Activated naive CD4-positive, alpha-beta T cell treated with anti-CD3 and anti-CD28 coated beads, Interleukin-2, amount 50 U/mL, for 72 hours (primary cell): ENCODE measurements at places on chromosomes 11 and 22.

DNA sequence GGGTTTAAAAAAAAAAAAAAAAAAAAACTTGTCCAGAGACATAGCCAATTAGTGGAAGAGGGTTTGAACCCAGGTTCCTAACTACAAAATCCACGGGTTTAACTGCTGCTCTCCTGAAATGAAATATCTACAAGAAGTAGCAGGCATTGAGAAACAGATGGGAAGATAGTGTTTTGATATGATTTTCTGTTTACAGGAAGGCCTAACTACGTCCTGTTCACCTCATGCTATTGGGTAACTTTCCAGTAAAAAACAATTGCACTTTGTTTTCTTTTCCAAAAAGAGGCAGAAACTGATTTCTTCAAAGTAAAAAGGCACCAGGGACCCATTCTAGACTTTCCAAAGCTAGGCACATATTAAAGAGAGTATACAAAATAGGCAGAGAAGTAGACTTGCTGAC, 5.9 kb upstream of the C11orf91 start:
- no peak for DNase-seq

GRCh38 chr11:55661901-55662300, at the start of gene OR4C6:
Gene OR4C6, plus strand, starts transcription at chr11:55662201. Its CDS starts 2,966 bp downstream, at chr11:55665167.
- no peak for DNase-seq

DNA sequence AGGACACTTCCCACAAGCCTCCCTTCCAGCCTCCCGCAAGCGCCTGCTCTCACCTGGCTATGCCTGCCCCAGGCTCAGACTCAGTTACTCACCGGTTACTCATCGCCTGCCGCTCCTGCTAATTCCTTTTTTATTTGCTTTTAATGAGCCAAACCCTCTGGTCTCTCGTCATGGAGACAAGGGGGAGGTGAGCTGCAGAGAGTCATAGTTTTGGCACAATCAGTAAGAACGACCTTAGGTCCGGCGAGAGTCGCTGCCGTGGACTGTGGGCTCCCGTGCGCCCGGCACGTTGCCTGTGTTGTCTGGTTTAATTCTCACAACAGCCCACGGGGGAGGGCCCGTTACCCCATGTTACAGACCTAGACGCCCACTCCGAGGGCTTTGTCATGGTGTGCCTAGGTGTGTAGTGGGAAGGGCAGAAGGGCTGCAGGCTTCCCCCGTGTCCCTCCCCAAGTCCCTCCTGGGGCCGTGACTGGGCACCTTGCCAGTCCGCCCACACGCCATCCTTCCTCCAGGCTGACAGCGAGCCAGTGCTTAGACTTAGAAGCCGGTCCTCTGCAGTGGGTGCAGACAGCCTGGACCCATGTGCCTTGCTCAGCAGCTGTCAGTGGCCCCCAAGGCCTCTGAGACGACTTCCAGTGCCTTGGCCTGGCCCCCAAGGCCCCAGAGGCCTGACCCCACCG, 42.2 kb downstream of the WNT7B start:
- DNase-seq: no peak

DNA sequence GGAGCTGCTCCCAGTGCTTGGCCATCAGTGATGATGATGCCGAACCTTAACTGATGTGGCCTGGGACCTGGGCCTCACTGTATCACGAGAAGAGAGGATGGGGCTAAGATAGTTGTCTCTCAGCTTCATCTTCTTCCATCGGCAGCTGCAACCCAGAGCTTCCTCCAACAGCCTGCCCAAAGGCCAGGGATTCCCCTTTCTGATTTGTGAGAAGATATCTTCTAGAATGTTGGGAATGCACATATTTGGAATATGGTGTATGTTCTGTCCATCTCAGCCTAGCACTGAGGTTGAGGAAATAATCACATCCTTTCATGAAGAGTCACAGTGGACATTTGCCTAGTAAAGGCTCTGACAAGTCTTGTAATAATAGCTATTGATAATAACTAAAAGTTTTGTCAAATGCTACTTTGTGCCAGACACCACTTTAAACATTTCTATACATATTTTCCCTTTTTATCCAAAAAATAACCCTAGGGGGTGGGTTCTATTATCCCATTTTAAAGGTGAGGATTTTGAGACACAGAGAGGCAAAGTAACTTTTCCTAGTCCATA, 73.1 kb downstream of the COMMD9 start:
- no peak for DNase-seq

DNA sequence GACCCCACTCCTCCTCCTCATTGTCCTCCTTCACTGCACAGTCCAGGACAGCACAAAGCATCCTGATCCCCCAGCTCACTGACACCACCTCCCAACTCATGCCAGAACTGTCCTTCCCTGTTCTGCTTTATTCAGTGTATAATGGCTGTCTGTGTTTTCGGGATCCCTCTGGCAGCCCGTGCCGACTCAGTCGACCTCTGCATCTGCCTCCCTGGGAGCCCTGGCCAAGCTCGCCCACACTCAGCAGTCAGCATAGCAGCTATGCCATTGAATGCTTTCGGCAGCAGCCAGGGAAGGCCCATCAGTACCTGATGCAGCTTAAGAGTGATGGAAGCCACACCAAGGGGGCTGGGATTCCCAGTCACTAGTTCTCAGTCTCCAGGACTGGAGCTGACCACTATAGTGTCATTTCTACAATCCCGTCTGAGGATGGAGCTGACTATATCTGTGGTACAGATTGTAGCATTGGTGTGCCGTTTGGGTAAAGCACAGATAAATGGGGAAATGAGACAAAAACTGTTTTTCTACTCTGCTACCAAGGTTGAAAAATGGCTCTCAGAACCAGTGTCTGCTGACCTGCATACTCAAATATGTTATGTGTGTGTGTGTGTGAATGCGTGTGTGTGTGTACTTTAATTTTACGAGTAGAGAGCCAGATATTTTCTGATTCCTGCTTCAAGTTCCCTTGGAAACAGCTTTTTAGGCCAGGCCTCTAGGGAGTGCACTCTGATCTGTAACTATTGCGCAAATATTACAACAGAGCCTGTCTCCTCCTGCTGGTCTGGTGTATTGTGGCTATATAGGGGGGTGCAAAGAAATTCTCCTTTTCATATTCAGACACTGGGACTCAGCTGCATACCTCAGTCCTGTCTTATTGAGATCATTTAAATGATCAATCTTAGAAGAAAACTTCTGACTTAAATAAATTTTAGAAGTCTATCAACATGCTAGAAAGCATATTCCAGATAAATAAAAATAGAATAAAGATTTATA, 78.8 kb upstream of the TOP3B start:
- no peak for DNase-seq

GRCh38 chr11:3345736-3346135, 33.2 kb downstream of the ZNF195 start:
- no peak for DNase-seq

GRCh38 chr11:20004866-20005265, 155.4 kb downstream of the DBX1 start:
- DNase-seq: no peak

GRCh38 chr11:72250661-72251464, 6.9 kb upstream of the PHOX2A start:
- DNase-seq: no peak

DNA sequence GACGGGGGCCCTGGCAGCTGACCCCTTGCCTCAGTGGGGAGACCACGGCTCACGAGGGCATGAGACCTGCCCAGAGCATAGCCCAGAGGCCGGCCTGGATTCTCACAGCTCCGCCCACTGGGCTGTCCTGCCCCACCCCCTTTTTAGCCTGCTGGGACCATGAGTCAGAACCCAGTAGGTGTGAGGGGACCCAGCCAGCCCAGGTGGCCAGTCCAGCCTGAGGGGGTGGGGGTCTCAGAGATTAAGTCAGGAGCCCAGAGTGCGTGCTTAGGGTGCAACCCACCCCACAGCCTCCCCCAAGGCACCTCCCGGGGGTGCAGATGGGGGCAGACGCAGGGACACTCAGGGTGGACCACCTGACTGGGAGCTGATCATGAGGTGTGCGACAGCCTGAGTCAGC, 40.1 kb upstream of the PPARA start:
- DNase-seq: no peak

- no peak for DNase-seq
These were observed 133.8 kb downstream of the FAM181B start for GRCh38 chr11:82599836-82600235.

DNA sequence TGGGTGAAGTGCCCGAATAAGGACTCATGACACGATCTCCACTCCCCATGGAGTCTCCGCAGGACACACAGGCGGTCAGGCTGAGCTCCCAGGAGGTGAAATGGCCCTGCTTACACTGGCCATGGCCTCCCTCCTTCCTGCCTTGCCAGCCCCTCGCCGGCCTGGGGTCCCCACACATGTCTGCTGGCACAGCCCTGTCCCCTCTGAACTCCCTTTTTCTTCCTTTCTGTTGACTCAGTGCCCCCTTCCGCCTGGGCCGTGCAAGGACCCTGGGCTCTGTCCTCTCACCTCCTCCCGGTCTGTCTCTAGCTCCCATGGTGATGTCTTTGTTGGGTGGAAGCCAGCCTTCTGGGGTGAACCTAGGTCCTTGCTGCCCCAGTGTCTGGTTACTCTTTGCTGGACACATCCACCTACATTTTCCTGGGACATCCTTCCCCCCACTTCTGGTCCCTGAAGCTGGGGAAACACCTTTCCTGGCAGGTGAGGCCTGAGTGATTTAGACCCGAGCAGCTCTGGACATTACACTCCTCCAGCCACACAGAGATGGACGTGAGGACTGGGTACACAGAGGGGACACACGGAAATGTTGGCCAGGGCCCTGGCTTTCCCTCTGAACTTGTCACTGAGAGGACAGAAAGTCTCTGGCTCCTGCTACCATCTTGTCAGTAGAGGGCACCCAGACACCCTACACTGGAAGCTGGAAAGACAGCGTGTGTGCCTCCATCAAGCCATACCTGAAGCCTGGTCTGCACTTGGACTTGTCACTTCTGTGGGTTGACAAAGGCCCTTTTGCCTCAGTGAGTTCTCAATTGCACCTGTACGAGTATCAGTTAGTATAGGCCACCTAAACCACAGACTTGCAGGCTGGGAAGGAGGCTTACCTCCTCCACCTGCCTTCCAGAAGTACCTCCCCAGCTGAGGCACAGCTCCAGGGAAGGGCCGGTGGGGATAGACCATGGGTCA, 864.3 kb downstream of the TBC1D22A start:
- DNase-seq: no peak

DNA sequence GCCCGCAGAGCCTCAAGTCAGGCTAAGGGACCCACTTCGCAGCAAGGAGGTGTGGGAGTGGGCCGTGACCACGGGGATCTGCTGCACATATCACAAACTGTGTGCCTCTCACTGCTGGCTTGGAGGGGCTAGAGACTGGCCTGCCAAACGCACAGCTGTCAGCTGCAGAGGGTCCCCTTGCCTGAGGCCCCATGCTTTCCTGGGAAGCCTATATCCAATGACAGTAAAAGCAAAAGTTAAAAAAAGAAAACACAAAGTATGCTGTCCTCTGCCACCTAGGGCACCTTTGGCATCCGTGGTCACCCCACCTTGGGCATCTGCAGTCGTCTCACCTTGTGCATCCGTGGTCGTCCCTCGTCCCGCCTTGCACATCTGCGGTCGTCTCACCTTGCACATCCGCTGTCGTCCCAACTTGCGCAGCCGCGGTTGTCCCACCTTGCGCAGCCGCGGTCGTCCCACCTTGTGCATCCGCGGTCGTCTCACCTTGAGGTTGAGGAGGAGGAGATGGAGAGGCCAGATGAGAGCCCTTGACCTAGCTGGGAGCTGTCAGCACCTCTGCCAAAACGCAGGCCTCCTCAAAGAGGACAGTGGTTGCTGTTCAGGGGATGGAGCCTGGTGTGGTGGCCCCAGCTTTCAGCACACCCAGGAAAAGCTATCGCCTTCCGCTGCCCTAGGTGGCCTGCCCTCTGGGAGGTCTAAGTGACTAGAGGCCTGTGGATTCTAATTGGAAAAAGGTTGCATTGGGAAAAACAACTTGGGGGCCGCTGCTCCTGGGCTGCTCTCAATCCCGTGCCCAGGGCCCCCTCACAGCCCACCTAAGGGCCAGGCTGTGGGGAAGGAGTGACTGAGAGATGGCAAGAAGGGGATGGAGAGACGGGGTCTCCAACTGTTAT, 90.5 kb downstream of the MYEOV start:
- DNase-seq: no peak

GRCh38 chr11:726278-727220, 20.5 kb downstream of the EPS8L2 start:
- peak; percentile 78 for DNase-seq

- DNase-seq: no peak
These were observed 26.6 kb upstream of the CABP7 start for GRCh38 chr22:29693161-29693560.

GRCh38 chr11:47035108-47035507, 98.5 kb downstream of the CSTPP1 start:
- no peak for DNase-seq

GRCh38 chr11:15695096-15695721, 580.5 kb downstream of the INSC start:
- DNase-seq: no peak

DNA sequence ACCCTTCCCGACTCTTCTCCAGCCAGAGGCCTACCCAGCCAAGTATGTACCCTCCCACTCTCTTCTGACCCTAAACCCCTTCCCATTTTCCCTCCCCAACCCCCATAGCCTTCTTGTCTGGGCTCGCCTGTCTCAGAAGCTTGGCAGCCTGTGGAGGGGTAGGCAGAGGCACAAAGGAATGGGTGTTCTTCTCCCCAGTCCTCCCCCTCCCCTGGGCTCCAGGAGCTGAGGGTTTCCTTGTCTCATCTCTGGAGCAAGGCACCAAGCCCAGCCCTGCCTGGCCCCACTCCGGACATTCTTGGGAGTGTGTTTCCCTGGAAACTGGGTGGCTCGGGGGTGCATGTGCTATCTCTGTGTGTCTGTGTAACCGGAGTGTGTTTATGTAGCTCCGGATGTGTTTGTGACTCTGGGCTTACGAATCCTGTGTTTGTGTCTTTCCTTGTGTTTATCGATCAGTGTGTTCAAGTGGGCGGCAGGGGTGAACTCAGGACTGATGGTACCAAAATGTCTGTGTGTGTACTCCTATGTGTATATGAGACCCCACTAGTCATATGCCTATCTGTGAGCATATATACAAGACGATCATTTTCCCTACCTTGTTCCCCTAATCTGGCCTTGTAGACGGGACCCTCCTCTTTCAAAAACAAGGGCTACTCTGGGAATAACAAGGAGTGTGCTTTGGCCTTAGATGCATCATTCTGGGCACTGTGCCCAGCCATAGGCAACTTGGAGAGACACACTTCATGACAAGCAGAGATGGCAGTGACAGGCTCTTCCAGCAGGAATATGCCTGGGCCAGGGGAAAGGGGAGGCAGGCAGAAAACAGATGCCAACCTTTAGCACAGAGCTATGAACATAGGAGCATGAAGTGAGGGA, 10.9 kb downstream of the PHLDB1 start:
- DNase-seq: no peak
